ENCODE measurements at places on chromosomes 2 and 18.

GRCh38 chr2:8365331-8365910, 316.4 kb upstream of the ID2 start:
- DNase-seq = no peak

DNA sequence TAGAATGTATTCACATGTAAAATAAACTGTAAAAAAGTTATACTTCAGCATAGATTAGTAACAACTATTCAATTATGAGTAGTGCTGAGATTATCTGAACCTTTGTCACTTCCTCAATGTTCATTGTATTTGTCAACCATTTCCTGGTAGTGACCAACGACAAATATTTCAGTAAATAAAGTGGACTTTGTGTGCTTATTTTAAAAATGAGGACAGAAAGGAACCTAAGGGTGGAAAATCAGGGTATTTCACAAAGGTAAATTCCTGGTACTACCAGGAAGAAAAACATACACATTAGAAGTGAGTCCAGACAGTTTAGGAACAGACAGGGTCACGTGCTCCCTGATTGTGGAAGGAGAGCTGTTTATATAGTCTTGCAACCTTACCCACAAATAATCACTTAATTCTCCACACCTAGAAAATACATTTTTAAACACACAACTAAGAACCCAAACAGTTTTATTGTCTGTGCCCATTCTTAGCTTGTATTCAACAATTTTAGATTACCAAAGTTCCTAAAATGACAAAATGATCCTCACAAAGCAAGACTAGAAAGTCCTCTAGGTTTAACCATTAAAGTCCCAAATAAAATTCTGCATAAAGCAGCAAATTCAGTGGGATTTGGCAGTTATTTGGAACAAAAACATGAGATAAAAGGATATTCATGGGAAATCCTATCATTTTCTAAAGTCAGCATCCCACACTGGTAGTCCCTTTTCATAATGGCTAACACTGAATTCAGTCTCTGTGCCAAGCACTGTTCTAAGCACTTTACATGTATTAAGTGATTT, 28.2 kb downstream of the PELI1 start:
- no peak for DNase-seq

GRCh38 chr2:55916473-55917049, 7.0 kb downstream of the EFEMP1 start:
- DNase-seq = no peak

GRCh38 chr2:179354296-179354695, 89.7 kb upstream of the SESTD1 start:
- DNase-seq = no peak

DNA sequence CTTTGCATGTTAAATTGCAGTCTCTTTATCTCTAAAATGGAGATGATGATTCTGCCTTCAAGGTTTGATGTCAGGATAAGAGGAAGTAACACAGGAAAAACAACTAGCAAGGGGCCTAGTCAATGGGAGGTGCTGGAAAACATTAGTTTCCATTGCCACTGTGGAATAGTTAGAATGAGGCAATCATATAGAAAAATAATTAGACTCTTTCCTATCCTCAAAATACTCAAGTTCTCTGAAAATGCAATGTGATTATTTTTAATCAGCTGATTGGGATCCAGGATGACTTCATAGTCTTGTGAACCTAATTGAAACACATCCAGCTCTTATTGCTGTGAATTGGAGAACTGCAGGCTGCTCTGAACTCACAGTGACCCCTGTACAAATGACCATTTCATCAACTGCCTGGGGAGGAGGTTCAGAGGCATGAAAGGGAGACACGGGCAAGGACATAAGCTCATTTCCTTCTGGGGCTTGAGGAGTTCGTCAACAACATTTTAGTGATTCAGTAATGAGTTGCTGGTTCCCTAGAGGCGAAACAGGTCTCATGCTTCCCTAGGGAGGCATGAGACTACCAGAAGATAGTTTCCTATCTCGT, 422.5 kb downstream of the LPIN1 start:
- DNase-seq = no peak

GRCh38 chr2:165970663-165971062, 17.1 kb upstream of the TTC21B start:
- DNase-seq = no peak

GRCh38 chr2:153519257-153519875, 40.8 kb upstream of the RPRM start:
- DNase-seq = peak; percentile 36

DNA sequence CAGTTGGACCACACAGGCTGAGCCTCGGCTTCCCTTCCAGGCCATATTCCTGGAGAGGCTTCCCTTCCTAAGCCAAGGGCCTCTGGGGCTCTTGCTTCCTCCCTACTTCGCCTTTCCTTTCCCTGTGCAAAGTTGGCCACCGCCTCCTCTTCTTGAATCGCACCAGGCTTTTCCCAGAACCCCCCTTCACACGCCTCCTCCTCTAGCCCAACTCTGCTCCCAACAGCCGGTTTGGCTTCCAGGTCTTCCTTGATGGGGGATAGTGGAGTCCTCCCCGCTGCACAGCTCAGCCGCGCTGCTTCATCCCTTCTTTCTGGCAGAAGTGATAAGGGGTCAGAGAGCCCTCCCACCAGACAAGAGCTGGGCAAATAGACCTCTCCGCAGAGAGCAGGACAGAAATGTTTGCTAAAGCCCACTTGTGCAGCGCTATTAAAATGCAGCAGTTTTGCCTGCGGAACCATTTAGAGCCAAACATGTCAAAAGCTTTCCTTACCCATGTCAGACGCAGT, 56.4 kb downstream of the SNORC start:
- DNase-seq = no peak

GRCh38 chr2:10331027-10331701, 28.5 kb downstream of the HPCAL1 start:
- no peak for DNase-seq

- no peak for DNase-seq
Measured at GRCh38 chr2:20539133-20539719, 92.4 kb downstream of the RHOB start.

DNA sequence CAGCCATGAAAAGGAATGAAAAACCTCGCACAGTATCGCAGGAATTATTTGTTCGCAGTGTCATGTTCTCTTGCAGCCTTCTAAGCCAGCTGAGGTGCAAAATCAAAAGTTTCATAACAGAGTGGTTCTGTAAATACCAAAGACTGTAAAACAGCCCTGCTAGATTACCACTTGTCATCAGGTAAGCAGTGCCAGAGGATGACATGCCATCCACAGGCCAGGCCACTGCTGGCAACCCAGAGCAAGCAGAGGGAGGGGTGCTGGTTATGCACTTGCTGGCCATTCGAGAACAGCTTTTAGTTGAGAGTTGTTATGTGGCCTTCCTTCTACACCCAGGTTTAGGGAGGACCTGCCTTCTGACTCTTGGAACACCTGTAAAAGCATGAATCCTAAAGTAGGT, 114.3 kb upstream of the MGAT5 start:
- DNase-seq = no peak

- DNase-seq = no peak
Measured at GRCh38 chr18:57959278-57959677, 84.7 kb upstream of the NEDD4L start.

DNA sequence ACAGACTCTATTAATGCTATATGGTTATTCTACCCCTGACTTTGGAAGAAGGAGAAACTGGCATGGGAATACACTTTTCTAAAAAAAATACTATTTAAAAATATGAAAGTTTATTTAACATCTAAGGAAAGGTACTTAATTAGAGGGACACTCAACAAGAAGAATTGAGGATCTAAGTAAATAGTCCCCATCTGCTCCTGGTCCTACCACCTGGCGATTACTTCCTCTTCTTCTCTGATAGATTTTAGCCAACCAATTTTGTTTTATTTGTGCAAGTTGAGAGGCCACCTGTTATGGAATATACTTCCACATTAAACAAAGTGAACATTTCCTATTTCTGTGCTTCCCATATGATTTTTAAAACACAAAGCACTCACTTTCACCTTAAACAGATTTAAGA, 111.7 kb downstream of the BCL2 start:
- no peak for DNase-seq

DNA sequence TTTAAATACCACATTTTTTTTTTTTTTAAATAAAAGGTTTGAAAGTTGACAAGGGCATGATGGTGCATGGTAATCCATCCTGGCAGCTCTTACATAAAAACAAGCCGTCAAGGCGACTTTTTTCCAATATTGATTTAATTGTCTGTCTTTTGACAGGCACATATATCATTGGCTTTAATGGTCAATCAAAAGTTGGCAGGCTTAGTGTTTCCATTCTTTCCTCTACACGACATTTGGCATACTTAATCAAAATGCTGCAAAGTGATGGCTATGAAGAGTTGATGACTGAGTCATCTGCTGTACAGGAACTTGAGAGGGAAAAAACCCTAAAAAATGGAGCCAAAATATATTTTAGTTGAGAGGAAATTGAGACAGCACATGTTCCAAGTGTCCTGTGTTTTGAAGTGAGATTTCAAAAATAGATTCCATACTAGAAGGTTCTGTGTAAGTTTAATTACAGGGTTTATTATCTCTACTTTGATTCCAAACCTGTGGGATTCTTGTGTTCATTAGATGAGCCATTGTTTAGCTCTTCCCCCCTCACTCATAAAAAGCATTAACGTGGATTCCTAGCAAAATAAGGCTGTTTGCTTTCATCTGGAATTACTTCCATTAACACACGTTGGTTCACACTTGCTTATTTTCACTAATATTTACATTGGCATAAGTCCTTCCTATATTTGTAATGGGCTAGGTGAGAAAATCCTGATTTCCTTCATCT, 3.2 kb downstream of the TSHZ1 start:
- DNase-seq = no peak

- DNase-seq = no peak
Measured at GRCh38 chr2:179348906-179349305, 84.3 kb upstream of the SESTD1 start.

DNA sequence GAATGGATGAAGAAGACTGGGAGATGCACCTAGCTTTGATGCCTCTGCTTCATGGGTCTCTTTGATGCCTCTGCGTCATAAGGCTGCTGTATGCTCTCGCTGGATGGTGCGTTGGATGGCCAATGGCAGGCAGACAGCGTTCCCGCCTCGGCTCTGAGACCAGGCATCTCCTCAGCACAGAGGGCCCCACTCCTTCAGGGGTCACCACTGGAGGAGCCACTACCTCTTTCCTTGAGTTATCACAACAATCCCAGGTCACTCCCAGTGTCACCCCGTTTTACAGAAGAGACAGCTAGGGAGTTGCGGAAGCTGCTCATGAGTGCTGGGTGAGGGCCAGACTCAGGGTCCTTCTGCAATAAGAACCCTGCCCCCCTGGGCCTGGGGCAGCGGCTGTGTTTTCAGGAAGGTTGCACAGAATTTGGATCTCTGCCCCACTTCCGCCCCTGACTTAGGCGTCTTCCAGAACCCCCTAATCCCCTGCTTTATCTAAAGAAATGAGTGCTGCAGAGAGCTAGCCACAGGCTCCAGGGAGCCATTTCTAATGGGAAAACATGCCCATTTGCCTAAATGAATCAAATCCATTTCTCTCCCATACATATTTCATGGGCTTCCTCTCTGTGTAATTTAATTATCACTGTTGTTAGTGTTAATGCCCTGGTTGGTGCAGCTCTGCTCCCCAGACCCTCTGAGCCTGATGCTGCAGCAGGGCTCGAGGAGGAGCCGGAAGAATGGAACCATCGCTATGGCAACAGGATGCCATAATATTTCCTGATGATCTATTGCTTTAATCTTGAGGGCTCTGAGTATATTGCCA, 131.8 kb upstream of the HS6ST1 start:
- DNase-seq = no peak

- no peak for DNase-seq
Measured at GRCh38 chr2:71101656-71102055, 28.4 kb downstream of the MCEE start.

All from stimulated activated CD8-positive, alpha-beta memory T cell treated with anti-CD3 and anti-CD28 coated beads, Interleukin-4, amount 100 ng/mL, for 1 hour (primary cell).